Naive thymus-derived CD8-positive, alpha-beta T cell (primary cell): ENCODE measurements at places on chromosomes 7 and 10.

DNA sequence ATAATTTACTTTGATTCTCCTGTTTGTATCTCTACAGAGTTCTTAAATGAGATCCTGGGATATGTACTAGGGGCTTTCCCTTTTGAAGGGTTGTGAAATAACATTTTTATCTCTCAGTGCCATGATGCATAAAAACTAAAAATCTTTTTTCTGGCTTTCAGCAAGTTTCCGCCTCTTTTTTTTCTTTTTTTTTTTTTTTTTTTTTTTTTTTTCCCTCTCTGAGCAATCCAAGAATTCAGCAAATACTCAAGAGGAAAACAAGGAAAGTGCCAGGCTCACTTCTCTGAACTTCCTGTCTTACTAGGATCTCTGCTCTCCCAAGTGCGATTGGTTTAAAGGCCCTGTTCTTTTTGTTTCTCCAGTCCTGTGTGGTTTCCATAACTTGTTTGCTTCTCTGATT lies 79.9 kb downstream of the HYCC1 start:
- DNase-seq: no peak

DNA sequence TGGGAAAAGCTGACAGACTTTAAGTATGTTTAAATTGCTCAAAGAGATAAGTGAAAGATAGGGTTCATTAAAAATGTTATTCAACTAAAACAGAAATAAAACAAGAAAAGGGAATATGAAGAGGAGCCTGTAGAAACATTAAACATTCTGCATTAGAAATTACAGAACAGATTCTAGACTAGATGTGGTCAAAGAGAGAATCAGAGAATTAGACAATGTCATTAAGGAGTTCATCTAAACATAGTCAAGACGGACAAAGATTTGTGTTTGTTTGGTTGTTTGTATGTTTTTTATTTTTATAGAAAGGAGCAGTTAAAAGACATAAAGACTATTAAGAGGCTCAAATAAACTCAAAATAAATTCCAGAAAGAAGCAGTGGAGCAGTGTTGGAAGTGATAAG lies 80.0 kb downstream of the NKX6-2 start:
- no peak for DNase-seq

DNA sequence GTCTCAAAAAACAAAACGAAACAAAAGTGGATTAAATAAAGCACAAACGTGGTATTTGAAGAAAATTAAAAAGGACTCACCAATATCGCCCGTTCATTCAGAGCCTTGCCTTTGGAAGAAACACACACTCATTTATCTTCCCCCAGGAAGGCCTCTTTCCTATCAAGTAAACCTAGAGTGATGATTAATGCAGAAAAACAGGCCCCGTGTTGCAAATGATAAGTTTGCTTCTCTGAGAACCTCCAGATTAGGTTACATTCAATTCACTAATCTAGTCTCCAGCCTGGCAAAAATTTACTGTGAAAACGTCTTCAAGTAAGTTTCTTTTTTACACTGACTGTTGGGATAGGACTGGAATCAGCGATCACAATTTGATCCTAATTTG lies 78.0 kb upstream of the C1GALT1 start:
- no peak for DNase-seq

- DNase-seq: no peak
Measured at GRCh38 chr7:102978284-102978683, 65.5 kb downstream of the LRRC17 start.

GRCh38 chr7:152969335-152969734 lies 209.8 kb downstream of the ACTR3B start:
- no peak for DNase-seq

GRCh38 chr7:12814828-12815227 lies 127.4 kb downstream of the ARL4A start:
- DNase-seq: no peak

GRCh38 chr10:65614956-65615565 lies 1310.8 kb upstream of the LRRTM3 start:
- DNase-seq: no peak

- no peak for DNase-seq
Measured at GRCh38 chr10:5550621-5551530, 26.1 kb downstream of the CALML3 start.

DNA sequence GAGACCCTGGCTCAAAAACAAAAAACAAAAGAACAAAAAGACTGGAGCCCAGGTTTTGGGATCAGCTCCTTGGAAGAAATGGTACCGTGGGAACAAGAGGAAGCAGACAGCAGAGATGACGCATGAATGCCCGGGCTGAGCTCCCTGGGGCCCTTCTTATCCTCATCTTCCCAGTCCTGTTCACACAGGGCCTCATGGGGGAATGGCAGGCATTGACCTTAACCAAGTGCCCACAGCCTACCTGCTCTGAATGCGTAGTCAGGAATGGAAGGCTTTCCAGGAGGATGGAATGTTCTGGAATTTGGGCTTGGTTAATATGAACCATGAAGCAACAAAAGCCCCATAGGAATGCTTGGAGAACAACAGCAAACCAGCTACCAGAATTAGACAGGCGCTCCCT lies 154.7 kb downstream of the PRPF18 start:
- no peak for DNase-seq

GRCh38 chr7:90597563-90598253 lies 1.6 kb downstream of the CDK14 start:
- DNase-seq: no peak

DNA sequence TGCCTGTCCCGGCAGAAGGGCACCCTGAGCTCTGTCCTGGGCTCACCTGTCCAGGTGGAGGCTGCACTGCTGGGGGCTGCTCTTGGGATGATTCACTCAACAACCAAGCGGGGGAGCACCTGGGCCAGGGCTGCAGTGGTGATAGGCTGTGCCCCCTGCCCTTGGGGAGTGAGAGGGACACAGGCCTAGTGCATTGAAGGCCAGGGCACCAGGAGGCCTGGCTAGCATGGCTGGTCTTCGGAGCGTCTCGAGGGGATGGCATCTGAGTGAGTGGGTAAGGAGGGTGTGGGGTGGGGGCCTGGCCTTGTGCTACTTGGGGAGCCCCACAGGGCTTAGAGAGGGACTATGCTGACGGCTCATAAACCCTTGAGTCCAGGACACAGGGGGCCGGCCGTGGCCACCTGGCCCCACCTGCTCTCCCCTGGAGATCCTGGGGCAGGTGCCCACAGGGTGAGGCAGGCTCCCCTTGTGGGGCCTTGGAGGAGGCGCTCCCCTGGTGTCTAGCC lies 3.1 kb downstream of the PWWP2B start:
- DNase-seq: peak; percentile 45

GRCh38 chr10:121800831-121801230 lies 127.0 kb downstream of the ATE1 start:
- no peak for DNase-seq

GRCh38 chr10:128812000-128812399 lies 655.0 kb upstream of the MGMT start:
- DNase-seq: no peak

DNA sequence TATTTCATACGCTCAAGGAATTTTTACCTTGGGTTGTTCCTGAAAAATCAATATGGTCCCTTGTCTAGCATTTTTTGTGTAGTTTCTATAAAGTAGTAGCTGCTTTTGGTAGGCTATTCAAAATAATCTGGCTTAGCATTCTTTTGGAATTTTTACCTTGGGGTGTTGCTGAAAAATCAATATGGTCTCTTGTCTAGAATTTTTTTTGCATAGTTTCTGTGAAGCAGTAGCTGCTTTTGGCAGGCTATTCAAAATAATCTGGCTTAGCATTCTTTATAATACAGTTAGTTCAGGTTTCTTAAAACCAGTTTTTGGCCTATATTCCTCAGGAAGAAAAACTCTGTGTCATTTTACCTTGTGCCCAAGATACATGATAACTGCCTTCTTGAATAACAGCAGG lies 301.9 kb downstream of the SUGCT start:
- no peak for DNase-seq

- no peak for DNase-seq
Measured at GRCh38 chr10:70267161-70267933, 16.5 kb downstream of the NPFFR1 start.

DNA sequence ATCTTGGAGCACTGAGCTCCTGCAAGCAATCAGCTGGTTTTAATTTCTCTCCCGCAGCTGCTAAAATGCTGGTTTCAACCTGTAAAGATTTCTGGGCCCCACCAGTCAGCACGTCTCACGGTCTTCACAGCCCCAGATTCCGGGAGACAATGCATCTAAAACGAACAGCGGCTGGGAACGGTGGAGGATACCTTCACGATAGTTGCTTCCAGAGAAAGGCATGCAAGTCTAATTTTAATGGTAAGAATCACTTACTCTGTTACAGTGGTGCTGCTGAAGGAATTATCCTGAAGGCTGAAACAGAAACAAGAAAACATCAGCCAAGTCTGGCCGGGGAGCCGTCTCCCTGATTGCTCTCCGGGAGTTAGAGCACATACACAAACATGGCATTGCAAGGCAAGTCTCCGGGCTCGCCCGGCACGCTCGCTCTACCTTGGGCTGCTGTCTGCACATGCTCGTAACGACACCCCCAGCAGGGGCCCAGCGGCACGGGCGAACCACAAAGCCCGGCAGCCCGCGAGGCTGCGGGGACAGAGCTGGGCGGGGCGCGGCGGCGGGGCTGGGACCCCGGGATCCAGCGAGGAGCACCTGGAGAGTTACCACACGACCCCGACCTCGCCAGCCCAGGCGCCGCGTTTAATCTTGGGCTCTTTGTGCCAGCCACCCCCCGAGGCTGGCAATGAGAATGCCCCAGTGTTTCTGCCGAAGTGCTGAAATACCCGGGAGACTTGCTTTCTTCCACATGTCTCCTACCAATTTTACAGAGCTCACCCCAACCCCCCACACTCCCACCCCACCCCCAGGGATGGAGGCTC lies at the start of gene FAM13C:
Gene FAM13C (minus strand): TSS at position 406 of the 815 bp plus-strand sequence. CDS start 89 bp downstream, at position 317.
- no peak for DNase-seq

- peak; percentile 82 for DNase-seq
Measured at GRCh38 chr10:70477661-70478162, 855 bp upstream of the PALD1 start.

- DNase-seq: no peak
Measured at GRCh38 chr10:7417103-7417623, 6.3 kb upstream of the SFMBT2 start.

DNA sequence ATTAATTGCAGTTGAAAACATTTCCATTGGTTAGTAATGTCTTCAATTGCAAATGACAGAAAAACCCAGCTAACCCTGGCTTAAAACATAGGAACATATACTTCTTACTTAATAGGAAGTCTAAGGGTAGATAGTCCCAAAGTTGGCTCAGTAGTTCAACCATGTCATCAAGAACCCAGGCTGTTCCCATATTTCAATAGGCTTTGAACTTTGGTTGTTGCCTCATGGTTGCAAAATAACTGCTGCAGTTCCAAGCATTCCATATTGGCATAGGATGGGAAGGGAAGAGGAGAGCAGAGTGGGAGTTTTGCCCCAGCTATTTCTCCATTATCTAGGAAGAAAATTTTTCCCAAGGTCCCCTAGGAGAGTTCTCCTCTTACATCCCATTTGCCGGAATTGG lies 81.4 kb upstream of the EEPD1 start:
- no peak for DNase-seq

DNA sequence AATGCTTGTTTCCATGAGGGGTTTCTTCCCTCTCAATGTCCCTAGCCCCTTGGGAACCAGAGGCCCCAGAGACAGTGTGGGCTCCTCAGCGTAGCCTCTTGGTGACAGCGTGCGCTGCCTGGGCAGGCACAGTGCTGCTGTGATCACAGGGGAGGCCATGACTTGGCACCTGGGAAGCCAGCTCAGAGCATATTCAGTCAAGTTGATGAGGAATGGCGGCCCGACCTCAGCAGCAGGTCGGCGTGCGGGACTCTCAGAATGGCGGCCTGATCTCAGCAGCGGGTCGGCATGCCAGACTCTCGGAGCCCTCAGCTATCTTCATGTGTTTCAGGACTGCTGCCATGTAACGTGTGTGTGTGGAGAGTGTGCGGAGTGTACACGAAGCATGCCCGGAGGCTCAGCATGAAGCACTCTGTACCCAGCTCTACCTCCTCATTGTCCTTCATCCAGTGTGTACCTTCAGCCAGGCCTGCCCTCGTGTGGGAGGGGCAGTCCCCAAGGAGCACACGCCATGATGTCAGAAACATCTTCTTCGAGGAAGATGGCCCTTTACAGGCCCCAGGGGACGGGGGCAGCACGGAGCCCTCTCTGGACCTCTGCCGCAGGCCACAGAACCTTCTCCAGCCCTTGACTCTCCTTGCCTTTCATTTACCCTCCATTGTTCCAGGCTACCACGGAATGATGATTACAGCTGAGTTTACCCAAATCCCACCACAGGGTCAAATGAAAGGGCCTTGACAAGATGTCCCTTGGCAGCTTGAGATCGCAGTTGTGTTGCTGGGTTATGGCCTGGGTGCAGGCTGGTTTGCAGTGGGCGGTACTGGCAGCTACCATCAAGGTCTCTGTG lies 130.4 kb downstream of the SMURF1 start:
- no peak for DNase-seq
